ENCODE measurements at places on chromosomes 16 and 17.

DNA sequence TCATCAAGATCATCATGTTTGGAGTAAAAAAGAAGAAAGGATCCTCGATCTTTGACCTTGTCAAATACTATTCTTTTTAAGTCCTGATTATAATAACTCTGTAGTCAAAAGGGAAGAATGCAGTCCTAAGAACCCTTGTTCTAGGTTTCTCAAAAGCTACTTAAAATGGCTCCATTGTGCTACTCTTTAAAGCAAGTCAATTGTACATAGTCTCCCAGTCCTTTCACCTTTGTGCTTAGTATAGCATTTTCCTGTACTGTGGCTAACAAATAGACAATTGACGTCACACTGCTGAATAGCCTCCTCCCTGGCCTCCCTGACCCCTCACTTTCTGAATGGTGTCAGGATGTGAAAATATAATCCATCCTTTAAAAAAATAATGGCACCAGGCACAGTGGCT is 172.9 kb downstream of the AATF start:
- no peak for DNase-seq

DNA sequence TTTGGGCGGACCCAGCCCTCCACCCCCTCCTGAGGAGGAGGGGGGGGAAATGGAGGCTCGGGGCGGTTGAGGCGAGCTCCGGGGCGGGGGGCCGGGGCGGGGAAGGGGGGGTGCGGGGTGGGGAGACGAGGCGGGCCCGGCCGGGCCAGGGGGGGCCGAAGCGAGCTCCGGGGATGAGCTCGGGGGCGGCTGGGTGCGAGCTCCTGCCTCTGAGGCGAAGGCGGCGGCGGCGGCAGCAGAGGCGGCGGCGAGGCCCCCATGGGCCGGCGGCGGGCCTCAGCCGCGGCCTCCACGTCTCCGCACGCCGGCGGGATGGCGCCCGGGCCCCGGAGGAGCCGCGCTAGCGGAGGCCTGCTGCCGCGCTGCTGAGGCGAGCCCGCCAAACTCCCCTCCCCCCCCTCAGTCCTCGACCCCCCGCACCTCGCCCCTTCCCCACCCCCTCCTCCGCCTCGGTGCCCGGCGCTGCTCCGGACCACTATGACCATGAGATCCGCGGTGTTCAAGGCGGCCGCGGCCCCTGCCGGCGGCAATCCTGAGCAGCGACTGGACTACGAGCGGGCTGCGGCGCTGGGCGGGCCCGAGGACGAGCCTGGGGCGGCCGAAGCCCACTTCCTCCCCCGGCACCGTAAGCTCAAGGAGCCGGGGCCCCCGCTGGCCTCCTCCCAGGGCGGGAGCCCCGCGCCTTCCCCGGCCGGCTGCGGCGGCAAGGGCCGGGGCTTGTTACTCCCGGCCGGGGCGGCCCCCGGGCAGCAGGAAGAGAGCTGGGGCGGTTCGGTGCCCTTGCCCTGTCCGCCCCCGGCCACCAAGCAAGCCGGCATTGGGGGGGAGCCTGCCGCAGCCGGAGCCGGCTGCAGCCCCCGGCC is 596 bp downstream of the MSL1 start:
- peak; percentile 69 for DNase-seq

DNA sequence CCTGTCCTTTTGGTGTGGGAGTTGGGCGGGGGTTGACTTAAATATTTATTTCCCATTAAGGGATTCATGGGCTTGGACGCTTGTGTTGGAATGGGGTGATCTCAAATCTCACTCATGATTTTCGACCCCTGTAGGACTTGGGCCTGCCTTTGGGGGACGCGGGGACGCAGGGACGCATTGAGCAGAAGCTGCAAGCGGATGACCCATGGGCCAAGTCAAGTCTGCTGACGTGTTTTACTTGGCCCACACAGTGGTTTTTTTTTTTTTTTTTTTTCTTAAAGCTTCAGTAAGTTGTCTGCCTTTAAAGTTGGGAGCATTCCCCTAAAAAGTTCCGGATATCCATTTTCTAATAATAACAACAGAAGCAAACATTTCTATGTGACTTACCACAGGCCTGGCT is 28.9 kb downstream of the CMIP start:
- no peak for DNase-seq

- no peak for DNase-seq
Measured at GRCh38 chr16:11224894-11225676, 30.9 kb downstream of the SOCS1 start.

- DNase-seq = no peak
Measured at GRCh38 chr16:8621222-8621571, 301 bp upstream of the METTL22 start.

DNA sequence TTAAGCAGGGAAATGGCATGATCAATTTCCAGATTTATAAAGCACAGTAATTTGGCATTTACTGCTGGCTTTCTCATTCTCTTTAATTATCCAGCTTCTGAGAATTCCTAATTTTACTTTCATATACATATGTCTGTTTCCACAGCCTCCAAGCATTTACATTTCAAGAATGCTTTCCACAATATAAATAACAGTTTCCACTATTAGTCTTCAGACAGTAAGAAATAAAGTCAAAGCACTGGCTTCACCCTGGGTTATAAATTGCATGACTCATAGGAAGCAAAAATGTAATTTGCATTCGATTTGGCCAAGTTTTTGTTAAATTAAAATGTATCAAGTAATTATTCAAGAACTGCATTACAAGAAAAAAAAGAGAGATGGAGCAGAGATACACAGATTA is 53.5 kb downstream of the MPHOSPH6 start:
- DNase-seq = no peak

DNA sequence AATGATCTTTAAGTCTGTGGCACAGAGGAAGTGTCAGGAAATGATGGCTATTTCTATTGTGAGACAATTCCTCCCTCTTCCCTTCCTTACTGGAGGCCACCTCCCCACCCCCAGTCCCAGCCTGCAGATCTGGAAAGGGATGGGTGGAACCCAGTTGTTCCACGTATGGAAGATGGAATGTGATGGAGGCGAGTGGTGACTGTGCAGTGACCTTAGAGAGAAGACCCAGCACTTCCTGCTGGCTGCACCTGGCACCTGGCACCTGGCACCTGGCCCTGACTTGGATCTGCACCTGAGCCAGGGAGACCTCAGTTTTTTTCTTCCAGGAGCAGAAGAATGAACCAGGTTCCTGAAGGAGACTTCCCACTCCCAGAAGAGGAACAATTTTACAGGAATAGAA is 33.0 kb upstream of the TMC5 start:
- DNase-seq = no peak

DNA sequence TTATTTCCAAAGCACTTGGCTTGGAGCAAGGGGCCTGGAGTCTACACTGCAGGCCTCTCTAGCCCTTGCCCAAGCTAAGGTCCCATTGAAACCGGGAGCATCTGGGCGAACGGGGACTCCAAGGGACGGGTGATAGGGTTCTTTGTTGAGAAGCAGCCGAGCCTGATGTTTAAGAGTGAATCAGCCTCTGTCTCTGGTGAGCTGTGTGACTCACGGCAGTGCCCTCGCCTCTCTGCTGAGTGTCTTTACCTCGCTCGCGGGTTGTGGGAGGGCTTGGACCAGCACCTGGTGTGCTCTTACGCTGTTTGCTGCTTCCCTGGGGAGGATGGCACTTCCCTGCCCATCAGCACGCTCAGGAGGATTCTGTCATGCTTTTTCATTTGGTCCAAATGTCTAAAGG is 1.3 kb downstream of the HGS start:
- no peak for DNase-seq

- no peak for DNase-seq
Measured at GRCh38 chr17:69111794-69112193, 29.9 kb downstream of the ABCA6 start.

DNA sequence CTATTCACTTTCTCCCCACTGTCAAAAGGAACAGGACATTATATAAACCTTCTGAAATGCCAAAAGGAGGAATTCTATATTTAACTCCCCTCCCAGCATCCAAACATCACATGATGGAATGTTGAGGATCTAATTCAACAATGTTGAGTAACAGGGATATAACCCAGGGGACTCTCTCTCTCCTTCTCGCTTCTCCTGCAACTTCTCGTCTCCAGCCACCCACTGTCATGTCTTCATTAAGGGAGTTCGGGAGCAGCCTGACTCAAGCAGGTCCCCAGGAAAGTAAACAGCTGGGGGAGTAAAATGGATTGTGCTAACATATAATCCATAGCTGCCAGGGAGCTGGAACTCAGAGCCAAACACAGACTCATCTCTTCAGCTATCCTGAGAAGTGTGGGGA is 51.7 kb downstream of the GRIN2A start:
- DNase-seq = no peak

DNA sequence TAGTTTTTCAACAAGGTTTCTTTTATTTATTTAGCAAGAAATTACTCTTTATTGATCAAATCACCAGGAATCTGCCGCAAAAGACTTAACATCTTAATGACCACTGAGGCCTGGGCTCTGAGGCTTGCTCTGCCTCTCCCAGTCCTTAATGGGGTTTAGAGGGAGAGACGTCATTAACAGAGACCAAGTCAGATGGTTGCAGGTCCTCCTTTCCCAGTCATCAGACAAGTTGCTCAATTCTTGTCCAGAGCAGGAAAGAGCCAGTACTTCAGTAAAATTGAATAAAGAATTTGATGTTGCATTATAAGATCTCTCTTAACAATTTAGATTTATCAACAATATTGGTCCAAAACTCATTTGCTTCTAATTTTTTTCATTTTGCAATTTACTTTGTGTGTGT is 2.0 kb downstream of the SEPHS2 start:
- DNase-seq = no peak

- no peak for DNase-seq
Measured at GRCh38 chr16:71622088-71622487, 3.9 kb upstream of the MARVELD3 start.

GRCh38 chr16:55773859-55774549 is 58.9 kb downstream of the CES1 start:
- DNase-seq = no peak

DNA sequence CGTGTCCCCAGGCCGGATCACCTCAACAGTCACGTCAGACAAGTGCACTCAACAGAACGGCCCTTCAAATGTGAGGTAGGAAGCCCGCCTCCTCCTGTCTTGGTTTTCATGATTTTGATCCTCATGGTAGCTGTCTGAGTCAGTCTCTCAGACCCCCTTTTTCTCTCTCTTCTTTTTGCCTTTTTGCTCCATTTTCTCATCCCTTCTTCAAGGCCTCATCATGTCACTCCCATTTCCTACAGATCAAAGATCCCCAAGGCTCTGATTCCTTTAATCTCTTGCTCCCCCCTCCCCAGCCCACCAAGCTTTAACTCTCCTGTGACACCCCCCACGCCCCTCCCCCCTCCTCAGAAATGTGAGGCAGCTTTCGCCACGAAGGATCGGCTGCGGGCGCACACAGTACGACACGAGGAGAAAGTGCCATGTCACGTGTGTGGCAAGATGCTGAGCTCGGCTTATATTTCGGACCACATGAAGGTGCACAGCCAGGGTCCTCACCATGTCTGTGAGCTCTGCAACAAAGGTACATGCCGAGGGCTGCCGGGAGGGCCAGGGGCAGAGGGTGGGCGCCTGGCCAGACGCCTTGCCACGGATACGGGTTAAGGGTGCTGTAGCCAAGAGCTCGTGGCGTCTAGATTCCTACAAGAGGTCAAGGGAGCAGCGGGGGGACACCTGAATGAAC is 2.0 kb downstream of the MAZ start:
- peak; percentile 31 for DNase-seq

DNA sequence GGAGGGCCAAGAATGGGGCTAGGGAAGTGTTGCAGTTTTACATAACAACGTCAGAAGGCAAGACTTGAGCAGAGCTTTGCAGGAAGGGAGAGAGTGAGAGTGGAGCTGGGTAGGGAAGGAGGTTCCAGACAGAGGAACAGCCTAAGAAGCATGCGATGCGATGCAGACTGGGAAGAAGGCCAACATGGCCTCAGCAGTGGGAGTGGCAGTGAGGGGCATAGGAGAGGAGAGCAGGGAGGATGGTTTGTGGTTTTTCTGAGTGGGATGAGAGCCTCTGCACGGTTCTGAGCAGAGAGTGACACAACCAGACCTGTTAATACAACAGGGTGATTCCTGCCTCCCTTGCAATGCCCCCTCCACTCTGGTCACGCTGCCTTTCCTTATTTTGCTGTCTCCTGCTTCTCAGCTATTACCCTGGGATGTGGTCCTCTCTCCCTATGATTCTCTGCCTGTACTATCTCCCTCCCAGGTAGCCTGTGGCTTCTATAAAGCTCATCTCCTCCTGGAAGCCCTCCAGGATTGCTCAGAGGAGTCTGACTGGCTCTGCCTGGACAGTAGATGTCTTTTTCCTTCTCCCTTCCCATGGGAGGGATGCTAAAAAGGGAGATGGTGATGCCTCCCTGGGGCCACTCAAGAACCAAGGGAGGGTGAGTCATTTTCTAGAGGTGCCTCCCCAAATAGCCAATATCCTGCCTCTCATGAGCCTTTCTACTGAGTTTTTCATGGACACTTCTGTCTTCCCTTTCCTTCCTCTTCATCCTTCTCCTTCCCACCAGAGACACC is 38.7 kb upstream of the NGFR start:
- DNase-seq = peak; percentile 31

GRCh38 chr17:82881900-82882714 is 42.3 kb upstream of the ZNF750 start:
- DNase-seq = peak; percentile 68

GRCh38 chr17:2090210-2090641 is 35.3 kb downstream of the HIC1 start:
- DNase-seq = no peak

GRCh38 chr16:53159781-53160436 is 105.1 kb downstream of the CHD9 start:
- DNase-seq = peak; percentile 28
